Hematopoietic multipotent progenitor cell treated with erythropoietin and hydrocortisone succinate and interleukin-3 and kit ligand, for 4 days (in vitro differentiated cells): ENCODE measurements at places on chromosomes 7 and 10.

- peak; percentile 15 for DNase-seq
These were observed 52.5 kb upstream of the NFKB2 start for GRCh38 chr10:102342958-102343357.

GRCh38 chr10:13340068-13340467 lies 8.0 kb downstream of the SEPHS1 start:
- peak; percentile 40 for DNase-seq

GRCh38 chr7:143085109-143085508 lies 33.0 kb downstream of the OR6V1 start:
- no peak for DNase-seq

DNA sequence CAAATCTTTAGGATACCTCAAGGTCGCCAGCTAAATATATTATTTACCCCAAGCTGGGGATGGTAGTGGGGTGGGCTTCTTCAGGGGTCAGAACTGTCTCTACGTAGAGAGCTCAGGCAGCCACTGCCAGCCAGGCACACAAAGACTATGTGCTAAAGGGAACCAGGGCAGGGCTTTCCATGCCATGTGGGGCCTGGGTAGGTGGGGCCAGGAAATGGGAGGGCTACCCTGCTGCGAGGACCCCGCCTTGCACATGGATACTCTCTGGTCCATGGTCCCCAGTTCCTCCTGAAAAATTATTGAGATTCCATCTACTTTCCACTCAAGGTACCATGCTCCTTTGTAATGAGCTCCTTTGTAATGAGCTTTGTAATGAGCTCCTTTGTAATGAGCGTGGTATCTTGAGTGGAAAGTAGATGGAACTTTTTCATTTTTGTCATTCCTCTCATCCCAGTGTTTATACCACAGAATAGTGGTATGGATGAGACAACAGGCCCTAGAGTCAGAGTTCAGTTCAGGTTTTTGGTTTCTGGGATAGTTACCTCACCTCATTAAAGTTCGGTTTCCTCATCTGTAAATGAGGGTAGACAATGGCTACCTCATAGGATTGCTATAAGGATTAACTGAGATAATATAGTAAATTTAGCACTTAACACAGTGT lies 5.8 kb downstream of the SYNPO2L start:
- no peak for DNase-seq

DNA sequence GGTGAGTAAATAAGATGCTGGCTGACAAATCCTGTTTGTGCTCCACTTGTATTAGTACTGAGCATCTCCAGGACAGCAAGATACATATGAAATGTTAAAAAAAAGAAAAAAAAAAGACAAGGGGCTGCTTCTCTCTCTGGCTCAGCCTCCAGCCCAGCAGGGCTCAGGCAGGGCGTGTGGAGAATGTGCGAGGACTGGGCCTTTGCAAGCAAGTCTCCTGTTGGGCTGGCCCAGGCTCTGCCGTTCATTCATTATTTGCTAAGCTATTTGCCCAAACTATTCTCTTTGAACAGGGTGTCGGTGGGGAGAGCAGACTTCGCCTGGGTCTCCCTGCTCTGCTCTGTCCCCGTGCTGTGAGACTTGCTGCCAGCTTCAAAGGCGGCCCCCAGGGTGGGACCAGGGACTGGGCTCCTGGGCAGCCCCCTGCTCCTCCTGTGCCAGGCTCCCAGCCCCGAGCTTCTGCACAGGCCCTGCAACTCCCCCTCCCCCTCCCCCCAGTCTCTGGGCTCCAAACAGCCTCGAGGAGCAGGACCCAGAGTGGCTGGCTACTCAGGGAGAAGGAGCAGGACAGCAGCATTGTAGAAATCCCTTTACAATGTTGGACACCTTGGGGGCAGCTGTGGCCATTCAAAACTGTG lies 25.6 kb upstream of the MGMT start:
- DNase-seq = no peak
